Activated CD4-positive, alpha-beta T cell treated with anti-CD3 and anti-CD28 coated beads for 48 hours (primary cell): ENCODE measurements at places on chromosomes 1 and 21.

GRCh38 chr1:42946120-42946898, 12.4 kb downstream of the SLC2A1 start:
- DNase-seq: no peak

GRCh38 chr1:28416509-28417194, 47.1 kb downstream of the PHACTR4 start:
- no peak for DNase-seq

DNA sequence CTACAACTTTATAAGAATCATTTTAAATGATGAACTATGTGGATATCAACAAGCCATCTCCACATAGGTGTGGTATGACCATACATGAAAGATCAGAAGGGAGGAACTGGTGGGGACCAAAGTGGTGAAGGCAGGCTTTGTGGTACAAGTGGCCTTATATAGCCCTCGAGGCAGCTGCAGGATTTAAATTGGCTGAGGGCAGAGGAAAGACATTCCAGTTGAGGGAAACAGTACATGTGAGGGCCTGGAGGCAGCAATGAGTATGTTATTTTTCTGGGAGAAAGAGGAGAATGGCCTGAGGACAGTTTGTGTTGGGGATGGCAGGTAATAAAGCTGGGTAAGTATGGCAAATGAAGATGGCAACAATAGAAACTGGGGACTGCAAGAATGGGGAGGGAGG, 17.1 kb downstream of the OSCP1 start:
- DNase-seq: no peak

GRCh38 chr1:243970077-243970476, 81.0 kb upstream of the ZBTB18 start:
- no peak for DNase-seq

DNA sequence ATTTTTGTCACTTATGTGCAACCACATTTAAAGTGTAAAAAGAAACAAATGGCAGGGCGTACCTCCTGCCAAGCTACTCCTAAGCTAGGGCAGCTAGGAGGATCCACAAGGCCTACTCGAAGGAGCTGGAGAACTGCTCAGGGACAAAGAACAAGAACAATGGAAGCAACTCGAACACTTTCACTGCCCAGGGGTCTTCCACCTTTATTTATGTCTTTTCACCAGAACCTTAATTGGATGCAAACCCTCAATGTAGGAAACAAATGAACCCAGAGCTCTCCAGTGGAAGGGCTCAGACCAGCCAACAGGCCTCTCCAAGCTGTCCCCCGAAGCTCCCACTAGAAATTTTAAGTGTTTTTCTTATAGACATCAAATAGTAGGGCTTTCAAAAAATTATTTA, 39.9 kb downstream of the C1orf198 start:
- DNase-seq: no peak

DNA sequence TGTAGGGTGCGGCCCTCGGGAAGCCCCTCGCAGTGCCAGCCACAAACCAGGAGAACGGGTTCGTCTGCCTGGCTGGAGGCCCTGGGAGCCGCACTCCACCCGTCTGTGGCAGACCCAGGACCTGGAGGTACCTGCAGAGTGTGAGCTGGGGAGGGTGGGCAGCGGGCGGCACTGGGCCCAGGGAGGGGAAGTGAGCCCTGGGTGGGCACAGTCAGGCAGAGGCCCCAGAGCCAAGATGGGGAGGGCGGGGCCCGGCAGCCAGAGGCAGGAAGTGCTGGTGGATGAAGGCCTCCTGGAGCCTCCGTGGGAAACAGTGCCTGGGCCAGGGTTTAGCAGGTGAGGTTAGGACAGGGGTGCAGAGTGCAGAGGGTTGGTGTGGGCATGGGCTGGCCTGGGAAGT, 4.0 kb upstream of the PEX10 start:
- DNase-seq: peak; percentile 39

GRCh38 chr1:48841966-48842365, 65.3 kb upstream of the BEND5 start:
- DNase-seq: no peak

DNA sequence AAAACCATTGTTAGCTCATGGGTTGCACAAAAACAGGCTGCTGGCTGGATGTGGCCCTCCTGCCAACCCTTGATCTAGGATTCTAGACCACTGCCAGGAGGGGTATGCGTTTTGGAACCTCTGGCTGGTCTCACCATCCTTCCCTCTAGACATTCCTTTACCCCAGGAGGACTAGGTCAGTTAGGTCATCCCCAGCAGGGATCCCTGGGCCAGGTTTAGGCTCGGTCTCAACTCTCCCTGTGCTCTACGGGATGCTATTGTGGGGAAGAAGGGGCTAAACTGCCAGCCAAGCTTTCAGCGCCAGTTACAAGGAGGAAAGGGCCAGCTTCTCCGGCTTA, 22.7 kb downstream of the SLC2A1 start:
- no peak for DNase-seq

DNA sequence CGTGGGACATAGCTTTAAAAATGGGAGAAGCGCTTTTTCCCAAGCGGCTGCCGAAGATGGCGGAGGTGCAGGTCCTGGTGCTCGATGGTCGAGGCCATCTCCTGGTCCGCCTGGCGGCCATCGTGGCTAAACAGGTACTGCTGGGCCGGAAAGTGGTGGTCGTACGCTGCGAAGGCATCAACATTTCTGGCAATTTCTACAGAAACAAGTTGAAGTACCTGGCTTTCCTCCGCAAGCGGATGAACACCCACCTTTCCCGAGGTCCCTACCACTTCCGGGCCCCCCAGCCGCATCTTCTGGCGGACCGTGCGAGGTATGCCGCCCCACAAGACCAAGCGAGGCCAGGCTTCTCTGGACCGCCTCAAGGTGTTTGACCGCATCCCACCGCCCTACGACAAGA, 245.5 kb downstream of the MRPL39 start:
- DNase-seq: no peak

DNA sequence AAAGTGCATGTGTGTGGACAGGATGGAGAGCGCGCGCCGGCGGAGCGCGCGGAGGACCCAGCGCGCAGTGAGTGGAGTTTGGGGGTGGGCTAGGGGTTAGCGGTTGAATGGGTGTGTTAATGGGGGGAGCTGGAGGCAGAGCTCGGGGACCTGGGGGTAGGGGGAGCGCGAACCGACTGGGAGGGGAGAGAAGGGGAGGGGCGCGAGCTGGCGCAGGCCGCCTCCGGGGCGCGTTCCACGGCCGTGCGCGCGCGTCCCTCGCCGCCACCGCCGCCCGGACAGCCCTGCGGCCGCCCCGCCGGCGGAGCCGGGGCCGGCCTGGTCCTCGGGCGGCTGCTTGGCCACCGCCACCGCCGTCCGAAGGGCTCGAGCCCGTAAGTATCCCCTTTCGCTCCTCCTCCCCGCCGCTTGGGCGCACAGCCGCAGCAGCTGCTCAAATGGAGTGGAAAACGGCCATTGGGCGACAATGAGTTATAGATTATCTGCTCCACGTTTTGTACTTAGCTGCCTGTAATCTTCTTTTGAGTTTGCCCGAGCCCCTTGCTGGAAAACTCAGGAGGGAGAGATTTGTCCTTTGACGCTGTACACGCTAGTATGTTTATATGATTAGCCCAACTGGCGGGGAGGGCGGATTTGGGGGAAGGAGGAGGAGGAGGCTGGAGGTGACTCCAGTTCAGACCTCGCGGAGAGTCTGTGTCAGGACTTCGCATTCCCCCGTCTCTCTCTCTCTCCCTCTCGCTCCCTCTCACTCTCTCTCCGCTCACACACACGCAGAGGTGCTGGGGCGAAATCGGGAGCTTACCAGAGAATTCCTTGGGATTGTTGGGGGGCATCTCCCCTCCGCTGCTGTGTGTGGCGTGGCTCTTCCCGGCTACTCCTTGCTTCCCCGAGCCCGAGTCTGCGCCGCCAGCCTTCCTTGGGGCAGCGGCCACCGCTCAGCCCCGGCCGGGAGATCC, at the start of gene ADGRL2:
TSS of gene ADGRL2 (plus strand) at position 240 of the 956 bp plus-strand sequence. CDS start 36,051 bp downstream, outside the sequence.
- peak; percentile 13 for DNase-seq

- no peak for DNase-seq
Observed at GRCh38 chr1:184555665-184556641, 169.1 kb downstream of the C1orf21 start.

- no peak for DNase-seq
Observed at GRCh38 chr1:35533586-35533985, 23.6 kb downstream of the KIAA0319L start.

DNA sequence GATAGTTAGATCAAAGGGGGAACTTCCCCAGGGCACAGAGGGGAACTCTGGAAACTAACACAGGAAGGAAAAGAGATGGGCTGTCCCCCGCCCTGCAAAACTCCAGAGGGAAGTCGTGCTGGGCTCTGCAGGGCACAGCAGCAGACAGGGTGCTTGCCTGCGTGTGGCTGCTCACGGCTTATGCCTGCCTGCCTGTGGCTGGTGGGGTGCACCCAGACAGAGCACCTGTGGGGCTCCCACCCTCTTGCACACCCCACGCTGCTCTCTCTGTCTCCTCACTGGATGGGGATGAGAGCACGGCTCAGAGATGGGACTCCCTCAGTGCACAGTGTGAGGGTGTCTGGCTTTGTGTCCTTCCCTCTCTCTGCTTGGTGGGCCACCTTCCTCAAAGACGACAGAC, 13.5 kb upstream of the ETV3L start:
- no peak for DNase-seq

DNA sequence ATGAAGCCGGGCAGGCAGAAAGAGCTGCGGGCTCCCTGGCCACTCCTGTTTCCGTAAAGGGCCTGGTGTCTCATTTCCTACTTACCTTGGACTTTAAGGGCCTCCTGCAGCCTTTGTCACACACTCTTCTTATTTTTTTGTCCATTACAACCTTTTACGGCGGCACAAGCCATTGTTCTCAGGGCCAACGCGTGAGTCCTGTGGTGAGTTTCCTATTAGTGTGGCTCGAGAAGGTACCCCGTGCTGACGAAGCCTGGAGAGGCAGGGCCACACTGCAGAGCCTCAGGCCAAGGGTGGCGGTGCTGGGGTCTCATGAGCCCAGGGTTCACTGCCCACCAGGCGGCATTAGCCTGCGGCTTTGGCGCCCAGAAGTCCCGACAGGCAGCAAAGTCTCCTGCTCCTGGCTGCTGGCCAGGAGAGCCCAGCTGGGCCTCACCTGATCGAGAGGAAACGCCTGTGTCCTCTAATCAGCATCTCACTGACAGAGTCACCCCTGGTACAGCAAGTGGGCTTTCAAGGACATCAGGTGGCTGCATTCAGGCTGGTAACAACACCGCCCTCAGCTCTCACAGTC, 62.0 kb downstream of the SIK1 start:
- no peak for DNase-seq

DNA sequence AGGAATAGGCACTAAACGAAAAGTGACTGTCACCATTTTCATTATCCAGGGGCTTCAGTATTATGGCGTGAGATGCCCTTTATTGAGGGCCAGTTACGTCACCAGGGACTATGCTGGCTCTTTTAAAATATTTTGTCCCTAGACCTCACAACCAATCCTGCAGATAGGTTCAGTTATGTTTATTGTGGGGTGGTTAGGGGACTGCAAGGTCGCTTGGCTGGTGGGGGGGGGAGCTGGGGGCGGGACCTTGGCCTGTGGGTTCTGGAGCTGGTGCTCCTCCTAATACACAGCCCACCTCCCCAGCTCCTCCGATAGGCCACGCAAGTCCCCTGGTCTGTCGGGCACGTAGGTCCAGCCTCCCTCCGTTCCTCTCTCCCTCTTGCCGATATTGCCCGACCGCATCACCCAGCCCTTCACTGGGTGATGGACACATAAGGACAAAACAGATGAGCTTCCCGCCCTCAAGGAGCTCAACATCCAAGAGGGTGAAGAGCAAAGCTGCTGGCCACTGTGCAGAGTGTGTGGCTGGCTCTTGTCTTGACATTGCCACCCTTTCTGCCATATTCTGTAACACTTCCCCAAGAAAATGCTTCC, 271.8 kb downstream of the MATN1 start:
- no peak for DNase-seq

GRCh38 chr1:67158401-67158800, 7.9 kb upstream of the IL23R start:
- DNase-seq: no peak

GRCh38 chr1:29284286-29284960, 48.1 kb downstream of the PTPRU start:
- DNase-seq: no peak

- DNase-seq: no peak
Observed at GRCh38 chr1:97074771-97075170, 353.2 kb downstream of the PTBP2 start.

GRCh38 chr1:14487671-14488070, 110.8 kb upstream of the KAZN start:
- no peak for DNase-seq

GRCh38 chr1:22761821-22762220, 51.2 kb downstream of the EPHB2 start:
- DNase-seq: no peak

GRCh38 chr1:209767706-209768105, 11.9 kb downstream of the TRAF3IP3 start:
- DNase-seq: no peak

- DNase-seq: no peak
Observed at GRCh38 chr1:213969958-213970555, 17.7 kb upstream of the PROX1 start.

DNA sequence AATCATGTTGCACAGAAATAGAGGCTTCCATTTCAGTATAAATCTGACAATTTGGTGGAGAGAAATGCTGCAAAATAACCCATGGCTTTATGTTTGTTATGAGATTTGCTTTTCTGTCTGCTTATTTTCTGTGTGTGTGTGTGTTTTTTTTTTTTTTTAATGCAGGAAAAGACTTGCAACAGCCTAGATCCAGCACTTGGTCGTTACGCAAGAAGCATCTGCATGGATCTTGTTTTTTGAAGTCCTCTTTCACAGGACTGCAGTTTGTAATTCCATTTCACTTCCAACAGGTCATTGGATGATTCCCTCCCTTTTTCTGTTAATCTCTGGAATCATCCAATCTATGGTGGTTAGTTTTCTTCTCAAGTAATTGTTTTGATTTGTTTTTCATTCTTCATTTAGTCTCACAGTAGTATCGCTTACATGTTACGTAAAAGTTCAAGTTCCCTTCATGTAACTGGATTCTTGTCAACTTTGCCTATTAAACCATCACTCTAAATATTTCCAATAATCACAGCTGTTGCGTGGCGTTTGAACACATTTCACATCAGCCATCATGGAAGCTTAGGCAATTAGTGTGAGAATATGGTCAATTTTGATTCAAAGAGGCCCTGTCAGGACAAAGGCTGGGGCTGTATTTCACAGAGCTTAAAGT, 312.9 kb downstream of the NFIA start:
- DNase-seq: no peak

- DNase-seq: no peak
Observed at GRCh38 chr1:203331224-203331623, 19.7 kb downstream of the FMOD start.

DNA sequence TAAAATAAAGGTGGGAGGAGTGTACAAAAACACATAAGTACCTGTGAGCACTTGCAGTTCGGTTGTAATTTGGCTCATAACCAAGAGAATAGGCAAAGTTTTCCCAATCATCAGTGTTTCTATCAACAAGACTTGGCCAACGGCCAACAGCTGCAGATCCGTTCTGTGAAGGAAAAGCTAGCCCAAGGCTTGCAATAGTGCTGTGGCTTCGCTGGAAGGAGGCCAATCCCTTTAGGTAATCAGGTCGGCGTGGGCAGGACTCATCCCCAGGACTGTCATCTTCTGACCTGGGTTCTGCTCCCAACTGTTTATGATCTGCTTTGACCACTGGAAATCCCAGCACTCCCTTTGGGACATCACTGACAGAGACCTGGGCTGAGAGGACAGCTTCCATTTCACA, 107.8 kb downstream of the LYST start:
- no peak for DNase-seq
